COR-L47 (cell line): ENCODE measurements at places on chromosomes 2 and 18.

DNA sequence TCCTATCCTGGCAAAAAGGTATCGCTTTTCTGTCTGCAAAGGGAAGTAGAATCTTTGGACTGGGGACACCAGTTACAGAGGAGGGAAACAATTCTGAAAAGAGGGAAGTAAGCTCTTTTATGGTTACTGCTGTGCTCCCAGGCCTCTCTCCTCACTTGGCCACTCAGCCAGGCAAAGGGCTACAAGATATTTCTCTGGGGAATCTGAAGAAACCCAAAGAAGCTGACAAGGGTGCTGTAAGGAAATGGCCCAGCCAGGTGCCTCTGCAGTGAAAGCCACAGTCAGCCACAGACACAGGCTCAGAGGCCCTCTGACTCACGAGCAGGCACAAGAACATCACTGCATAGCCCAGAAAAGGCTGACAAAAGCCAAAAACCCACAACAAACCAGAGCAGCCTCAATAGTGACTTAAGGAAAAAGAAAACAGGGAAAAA is 5.8 kb downstream of the HDLBP start:
- DNase-seq: no peak

DNA sequence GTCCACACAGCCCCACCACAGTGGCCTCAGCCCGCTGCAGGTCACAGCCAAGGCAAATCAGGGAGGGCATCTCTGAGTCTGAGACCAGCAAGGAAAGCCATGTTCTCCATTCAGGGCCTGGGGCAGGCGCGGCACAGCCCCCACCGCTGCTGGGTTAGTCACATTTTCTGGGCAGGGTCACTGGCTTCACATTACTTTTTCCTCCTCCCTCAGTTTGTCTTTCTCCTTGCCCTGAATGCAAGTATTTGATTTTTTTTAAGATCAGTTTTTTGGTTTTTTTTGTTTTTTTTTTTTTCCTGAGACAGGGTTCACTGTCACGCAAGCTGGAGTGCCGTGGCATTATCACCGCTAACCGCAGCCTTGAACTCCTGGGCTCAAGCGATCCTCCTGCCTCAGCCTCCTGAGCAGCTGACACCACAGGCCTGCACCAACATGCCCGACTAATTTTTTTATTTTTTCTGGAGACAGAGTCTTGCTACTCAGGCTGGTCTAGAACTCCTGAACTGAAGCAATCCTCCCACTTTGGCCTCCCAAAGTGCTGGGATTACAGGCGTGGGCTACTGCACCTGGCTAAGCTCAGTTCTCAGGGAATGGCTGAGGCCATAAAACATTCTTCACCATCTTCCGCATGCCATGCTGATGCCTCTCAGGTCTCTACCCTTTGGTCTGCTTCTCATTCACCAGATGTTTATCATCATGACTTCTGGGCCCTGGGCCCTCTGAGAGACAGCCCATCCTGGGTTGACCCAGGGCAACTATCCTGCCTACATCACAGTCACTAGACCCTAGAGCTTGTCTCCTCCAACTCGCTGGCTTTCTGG is 628 bp upstream of the CAPG start:
- no peak for DNase-seq

DNA sequence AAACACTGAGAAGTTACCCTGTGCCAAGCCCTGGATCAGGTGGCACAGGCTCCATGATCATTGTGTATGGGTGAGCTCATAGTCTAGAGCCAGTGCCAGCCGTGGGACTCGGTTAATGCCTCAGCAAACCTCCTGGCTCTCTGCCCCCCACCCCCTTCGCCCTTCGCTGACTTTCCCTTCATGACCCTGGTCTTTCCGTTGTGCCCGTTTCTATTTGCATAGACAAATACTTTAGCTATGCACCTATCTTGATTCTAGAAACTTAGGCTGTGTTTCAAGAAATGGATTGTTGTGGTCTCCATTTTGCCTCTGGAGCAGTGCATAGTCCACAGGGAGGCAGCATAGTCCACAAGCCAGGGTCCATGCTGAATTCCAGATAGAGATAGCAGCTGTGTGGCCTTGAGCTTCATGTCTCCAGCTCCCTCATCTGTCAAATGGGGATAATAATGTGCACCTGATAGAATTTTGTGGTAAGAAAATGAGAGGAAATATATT is 44.8 kb upstream of the KDM3A start:
- peak; percentile 8 for DNase-seq

GRCh38 chr2:136022396-136023146 is 37.1 kb upstream of the DARS1 start:
- no peak for DNase-seq

DNA sequence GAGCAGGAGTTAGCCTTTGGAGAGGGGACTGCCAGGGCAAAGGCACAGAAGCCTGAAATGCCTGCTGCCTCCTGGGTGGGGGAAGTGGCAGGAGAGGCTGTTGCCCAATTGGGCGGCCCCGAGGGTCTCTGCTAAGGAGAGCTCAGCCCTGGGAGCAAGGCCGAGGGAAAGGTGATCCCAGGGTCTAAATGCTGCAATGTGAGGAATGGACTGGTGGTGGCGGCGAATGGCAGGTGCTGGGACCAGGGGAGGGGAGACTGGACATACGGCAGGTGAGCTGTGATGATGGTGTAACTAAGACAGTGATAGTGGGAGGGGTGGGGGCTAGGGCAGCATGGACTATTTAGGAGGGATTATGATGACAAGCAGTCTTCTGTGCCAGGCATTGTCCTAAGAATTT is 104.0 kb downstream of the DYSF start:
- DNase-seq: no peak

GRCh38 chr2:17892770-17893534 is 14.5 kb downstream of the KCNS3 start:
- no peak for DNase-seq
